ENCODE measurements at places on chromosomes 16 and 17.

GRCh38 chr17:59669411-59669810, 37.8 kb downstream of the PTRH2 start:
- no peak for DNase-seq

DNA sequence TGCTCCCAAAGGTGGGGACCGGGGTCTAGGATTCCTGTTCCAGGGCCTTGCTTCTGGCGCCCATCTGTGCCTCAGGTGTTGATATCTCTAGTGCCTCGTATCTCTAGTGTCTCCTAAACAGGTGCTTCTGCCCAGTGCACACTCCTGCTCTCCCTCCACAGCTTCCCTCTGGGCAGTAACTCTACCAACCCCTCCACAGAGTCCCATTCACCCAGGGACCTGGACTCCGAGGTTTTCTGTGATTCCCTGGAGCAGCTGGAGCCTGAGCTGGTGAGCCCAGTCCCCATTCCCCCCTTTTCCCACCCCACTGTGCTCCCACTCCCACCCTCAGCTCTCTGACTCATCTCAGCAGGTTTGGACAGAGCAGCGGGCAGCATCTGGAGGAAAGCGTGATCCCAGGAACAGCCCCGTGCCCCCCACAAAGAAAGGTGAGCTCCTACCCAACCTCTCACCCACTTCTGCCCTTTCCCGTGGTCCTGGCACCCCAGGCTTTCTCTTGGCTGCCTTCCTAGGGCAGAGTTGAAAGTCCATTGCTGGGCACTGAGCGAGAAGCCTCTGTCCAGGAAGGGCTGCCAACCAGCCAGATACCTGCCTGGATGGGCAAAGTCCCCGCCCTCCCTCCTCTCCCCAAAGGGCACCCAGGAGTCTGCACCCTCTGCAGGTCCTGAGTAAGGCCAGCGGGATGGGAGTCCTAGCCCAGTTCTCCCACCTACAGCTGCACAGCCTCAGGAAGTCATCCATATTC, 2.2 kb downstream of the ACBD4 start:
- DNase-seq, result no peak

DNA sequence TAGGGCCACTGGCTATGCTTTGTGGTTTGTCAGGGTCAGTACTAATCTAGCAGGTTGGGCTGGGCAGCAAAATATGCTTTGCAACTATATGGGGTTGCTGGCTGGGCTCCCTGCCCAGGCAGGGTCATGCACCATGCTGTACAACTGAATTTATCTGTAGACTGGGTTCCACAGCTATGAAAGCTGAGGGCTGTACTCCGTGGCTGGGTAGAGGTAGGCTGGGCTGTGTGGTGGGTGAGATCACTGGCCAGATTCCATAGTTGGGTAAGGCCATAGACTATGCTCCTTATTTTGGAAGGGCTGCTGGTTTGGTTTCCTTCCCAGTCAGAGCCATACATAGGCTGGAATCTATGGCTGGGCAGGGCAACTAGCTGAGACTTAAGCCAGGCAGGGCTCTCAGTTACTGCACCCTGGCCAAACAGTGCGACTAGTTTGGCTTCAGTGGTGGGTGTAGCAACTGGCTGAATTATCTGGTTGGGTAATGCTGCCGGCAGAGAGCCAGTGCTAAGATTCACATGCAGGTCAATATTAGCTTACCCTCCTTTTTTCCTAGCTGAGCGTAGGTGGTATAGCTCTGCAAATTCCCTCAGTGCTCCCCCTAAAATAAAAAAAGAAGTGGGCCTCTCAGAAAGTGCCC, 769.1 kb upstream of the CDH8 start:
- no peak for DNase-seq

- DNase-seq, result no peak
These were observed 92.4 kb upstream of the HSBP1 start for GRCh38 chr16:83715217-83715920.

GRCh38 chr16:85104147-85104546, 8.1 kb downstream of the CIBAR2 start:
- no peak for DNase-seq
